Right atrium auricular region (tissue), 2 donors: ENCODE measurements at places on chromosomes 5 and 9. TPM values are rescaled to one million over a fixed set of nuclear protein-coding genes. Genes with fewer than 3 reads are reported as not detected.

DNA sequence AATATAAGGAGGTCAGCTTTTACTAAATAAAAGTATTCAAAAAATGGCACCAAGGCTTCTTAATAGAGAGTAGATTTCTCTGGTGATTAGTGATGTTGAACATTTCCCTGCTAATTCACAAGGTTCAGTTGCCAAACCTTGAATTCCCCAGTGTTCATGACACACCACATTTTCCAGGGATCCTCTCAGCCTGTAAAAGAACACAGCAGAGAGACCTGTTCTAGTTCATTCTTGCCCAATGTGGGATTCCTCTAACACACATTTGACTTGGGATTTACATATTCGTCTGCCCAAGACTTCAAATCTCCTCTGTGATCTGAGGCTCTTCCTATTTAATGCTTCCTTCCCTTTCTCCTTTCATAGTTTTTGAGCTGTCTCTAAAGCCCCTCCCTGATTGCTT lies 273.2 kb upstream of the CDH9 start:
- DNase-seq, result no peak
- H3K36me3 ChIP-seq, result no peaks in the 10 kb centered on the region
- no peaks in the 10 kb centered on the region for H3K4me1 ChIP-seq
- H3K4me3 ChIP-seq, result no peak overlapping the region
- no peaks in the 10 kb centered on the region for H3K27me3 ChIP-seq
- no peak overlapping the region for H3K27ac ChIP-seq

GRCh38 chr9:36336131-36336907 lies 63.8 kb downstream of the RNF38 start:
- no peak for DNase-seq
- H3K4me3 ChIP-seq, result no peak overlapping the region
- no peaks in the 10 kb centered on the region for H3K27me3 ChIP-seq
- no peak overlapping the region for H3K27ac ChIP-seq
- H3K36me3 ChIP-seq, result peaks cover 40% of the 10 kb centered on the region

DNA sequence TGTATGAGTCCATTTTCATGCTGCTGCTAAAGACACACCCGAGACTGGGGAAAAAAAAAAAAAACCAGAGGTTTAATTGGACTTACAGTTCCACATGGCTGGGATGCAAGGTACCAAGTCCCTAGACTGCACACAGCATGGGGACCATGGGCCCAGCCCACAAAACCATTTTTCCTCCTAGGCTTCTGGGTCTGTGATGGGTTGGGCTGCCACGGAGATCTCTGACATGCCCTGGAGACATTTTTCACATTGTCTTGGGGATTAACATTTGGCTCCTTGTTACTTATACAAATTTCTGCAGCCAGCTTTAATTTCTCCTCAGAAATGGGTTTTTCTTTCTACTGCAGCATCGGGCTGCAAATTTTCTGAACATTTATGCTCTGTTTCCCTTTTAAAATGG lies 340.3 kb upstream of the NUDT12 start:
- no peaks in the 10 kb centered on the region for H3K27me3 ChIP-seq
- H3K36me3 ChIP-seq, result no peaks in the 10 kb centered on the region
- H3K4me1 ChIP-seq, result no peaks in the 10 kb centered on the region
- H3K4me3 ChIP-seq, result no peak overlapping the region
- DNase-seq, result no peak

- H3K27me3 ChIP-seq, result no peaks in the 10 kb centered on the region
- H3K4me3 ChIP-seq, result no peak overlapping the region
- DNase-seq, result no peak
- H3K36me3 ChIP-seq, result peaks cover 7% of the 10 kb centered on the region
These were observed 51.7 kb downstream of the ZNF366 start for GRCh38 chr5:72455476-72455875.

GRCh38 chr5:88941581-88941980 lies 58.6 kb upstream of the MEF2C start:
- no peaks in the 10 kb centered on the region for H3K36me3 ChIP-seq
- H3K4me3 ChIP-seq, result no peak overlapping the region
- no peaks in the 10 kb centered on the region for H3K27me3 ChIP-seq

WNK2 gene
- total RNA-seq, result 132 TPM
